ENCODE measurements at places on chromosomes 6 and 20.

DNA sequence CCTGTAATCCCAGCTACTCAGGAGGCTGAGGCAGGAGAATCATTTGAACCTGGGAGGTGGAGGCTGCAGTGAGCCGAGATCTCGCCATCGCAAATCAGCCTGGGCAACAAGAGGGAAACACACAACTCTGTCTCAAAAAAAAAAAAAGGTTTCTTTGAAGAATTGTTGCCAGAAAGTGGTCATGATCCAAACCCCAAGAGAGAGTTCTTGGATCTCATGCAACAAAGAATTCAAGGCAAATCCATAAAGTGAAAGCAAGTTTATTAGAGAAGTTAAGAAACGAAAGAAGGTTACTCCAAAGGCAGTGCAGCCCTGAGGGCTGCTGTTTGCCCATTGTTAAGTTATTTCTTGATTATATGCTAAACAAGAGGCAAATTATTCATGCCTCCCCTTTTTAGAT lies 14.5 kb upstream of the KIFC1 start:
- DNase-seq = no peak

DNA sequence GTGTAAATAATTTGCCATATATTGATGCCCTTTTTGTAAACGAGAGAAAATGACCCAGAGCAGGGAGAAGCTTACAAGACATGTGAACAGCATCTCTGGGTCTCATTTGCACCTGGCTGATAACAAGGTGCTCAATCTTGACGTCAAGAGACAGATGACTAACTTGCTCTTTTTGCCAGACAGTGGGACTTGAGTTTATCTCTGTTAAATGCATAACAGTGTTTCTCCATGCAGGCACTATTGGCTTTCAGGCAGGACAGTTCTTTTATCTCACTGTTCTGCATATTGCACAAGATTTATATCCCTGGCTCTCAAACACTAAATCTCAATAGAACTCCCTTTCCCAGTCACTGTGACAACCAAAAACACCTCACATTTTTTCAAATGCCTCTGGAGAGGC lies 56.4 kb downstream of the RFX6 start:
- DNase-seq = no peak

DNA sequence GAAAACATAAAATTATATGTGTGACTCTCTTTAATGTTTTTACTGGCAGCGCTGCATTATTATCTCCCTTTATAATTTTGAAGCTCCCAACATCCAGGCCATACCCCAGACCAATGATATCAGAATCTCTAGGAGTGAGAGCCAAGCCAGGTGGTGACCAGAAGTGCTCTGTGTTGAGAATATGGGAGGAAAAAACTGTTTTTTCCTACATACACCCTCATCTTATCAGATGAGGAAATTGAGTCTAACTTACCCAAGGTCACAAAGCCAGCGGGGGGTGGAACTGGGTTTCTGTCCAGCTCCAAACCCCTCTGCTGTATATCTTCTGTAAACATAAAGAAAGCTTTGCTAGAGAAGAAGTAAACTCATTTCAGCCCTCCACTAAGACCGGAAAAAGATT lies 42.5 kb downstream of the LY86 start:
- no peak for DNase-seq

- no peak for DNase-seq
Observed at GRCh38 chr6:111258615-111259088, 171.3 kb downstream of the SLC16A10 start.

DNA sequence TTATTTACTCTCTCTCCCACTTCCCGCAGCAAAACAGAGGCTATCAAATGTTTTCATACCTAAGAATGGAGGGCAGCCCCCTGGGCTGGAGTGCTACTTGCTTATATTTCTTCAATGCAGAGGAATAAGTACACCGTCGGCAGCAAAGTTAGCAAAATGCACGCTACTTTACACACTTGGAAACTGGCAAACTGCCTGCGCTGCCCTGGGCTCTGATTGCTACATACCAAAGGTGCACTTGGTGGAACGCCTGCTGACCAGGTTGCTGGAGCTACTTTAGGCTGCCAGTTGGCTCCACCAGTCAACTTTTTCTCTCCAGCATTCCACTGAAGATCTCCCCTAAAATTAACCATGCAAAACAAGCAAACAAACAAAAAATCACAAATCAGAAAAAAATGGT lies 62.4 kb downstream of the PRSS35 start:
- DNase-seq = no peak

GRCh38 chr20:11395581-11395980 lies 522.1 kb upstream of the BTBD3 start:
- DNase-seq = no peak

DNA sequence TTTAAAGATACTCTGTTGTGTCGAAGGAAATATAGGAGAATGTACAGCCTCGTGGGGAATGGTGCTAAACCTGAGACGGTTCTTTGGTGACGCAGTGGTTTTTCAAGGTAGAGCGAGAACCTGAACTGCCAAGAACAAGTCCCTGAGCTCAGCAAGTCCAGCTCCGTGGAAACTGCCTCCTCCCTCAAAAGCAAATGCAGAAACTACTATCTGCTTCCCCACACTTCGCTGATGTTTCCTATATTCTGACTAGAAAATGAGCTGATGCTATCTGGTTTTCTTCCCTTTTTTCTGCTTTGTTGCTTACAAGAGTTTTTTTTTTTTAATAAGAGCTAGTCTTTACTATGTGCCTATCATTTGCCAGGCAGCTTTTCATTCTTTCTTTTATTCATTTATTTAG lies 85.3 kb upstream of the LY86 start:
- DNase-seq = no peak

- DNase-seq = no peak
Observed at GRCh38 chr20:18323705-18324104, 35.4 kb downstream of the ZNF133 start.

DNA sequence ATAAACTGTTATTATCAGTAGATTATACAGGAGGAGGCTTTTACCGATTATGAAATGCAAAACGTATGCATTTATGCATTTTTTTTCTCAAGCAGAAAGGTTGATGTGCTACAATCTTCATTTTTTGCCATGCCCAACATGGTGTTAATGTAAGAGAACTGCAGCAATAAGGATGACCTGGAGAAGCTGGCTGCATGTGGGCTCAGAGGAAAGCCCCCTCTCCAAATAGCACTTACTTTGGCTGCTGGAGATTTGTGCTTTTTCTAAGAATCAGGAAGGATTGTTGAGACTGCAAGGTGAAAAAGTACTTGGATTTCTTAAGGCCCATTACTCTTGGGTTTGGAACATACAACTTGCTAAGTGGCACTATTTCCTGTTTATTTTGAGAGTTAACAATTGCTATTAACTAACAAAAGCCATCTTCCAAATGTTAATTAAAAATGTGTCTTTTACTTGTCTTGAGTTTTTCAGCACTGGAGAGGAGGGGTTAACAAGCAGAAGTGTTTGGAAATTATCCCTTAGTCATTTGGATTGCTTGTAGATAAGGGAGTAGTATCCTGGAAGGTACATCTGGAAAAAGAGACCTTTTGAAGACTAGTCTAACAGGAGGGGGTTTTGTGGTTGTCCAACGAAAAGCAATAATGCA lies 5.6 kb downstream of the SOX4 start:
- DNase-seq = no peak

DNA sequence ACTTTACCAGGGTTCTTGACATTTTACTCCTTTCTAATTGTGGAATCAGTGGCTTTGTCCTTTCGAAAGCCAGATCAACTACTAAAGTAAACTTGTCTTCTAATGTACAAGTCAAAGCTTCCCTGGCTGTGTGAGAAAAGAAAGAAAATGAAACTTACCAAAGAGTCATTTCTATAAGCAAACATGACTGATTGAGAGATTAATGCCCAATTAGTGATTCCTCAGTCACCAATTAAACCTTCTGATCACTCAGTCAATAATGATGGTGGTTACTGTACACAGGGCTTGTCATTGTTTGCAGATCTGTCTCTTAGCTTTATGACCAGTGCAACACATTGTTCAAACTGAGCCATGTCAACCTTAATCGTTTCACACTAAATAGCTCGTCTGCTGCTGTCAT lies 1168.4 kb upstream of the CITED2 start:
- no peak for DNase-seq

GRCh38 chr6:154887051-154887450 lies 108.1 kb upstream of the TIAM2 start:
- DNase-seq = no peak

DNA sequence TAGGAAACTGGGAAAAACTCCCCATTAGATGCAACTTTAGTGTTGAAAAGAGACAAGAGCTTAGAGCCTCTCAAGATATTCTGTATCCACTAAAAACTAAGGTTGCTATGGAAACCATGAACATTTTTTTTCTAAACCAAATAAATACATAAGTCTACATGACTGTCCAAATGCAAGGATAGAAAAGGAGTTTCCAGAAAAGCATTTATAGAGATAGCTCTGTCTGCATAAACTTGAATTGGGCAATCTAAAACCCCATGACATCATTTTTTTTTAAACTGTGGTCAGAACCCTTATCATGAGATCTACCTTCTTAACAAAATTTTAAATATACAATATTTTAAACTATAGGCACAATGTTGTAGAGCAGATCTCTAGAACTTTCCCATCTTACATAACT lies 36.4 kb upstream of the FAM83B start:
- DNase-seq = no peak

GRCh38 chr6:42446996-42447395 lies 4.7 kb downstream of the TRERF1 start:
- no peak for DNase-seq

- no peak for DNase-seq
Observed at GRCh38 chr20:1757072-1757471, 99.5 kb upstream of the SIRPG start.

GRCh38 chr6:51976374-51976773 lies 111.0 kb downstream of the PKHD1 start:
- no peak for DNase-seq

DNA sequence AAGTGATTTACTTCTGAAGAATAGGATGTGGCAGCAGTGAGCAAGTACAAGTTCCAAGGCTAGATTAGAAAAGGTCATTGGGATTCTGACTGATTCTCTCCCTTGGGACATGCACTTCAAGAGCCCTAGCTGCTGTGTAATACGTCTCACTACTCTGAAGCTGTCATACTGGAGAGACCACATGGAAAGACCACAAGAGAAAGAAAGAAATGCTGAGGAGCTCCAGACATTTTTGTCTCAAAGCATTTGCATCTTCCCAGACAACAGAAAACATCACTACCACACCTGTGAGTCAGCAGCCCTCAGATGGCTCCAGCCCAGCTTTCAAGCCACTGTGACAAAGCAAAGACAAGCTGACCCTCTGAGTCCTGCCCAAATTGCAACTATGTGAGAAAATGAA lies 20.7 kb downstream of the TENT5A start:
- no peak for DNase-seq

GRCh38 chr6:39836606-39837005 lies 44.4 kb downstream of the DAAM2 start:
- DNase-seq = no peak

GRCh38 chr6:42341771-42342553 lies 109.8 kb downstream of the TRERF1 start:
- DNase-seq = no peak

DNA sequence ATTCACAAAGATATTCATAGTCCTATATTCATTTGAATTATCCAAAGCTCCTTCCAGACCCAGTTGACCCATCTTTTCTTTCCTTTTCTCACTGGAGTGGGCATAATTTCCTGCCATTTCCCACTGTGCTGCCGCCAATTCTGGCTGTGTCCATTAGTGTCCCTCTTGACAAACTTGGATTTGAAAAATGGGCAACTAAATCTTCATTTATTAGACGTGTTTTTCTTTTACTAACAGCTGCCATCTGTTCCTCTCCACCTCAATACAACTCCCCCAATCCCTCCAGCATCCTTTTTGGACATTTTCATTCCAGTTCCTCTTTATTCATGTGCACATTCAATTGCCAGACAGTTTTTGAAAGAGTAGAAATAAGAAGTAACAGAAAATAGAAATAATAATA lies 90.5 kb downstream of the PCSK2 start:
- no peak for DNase-seq

DNA sequence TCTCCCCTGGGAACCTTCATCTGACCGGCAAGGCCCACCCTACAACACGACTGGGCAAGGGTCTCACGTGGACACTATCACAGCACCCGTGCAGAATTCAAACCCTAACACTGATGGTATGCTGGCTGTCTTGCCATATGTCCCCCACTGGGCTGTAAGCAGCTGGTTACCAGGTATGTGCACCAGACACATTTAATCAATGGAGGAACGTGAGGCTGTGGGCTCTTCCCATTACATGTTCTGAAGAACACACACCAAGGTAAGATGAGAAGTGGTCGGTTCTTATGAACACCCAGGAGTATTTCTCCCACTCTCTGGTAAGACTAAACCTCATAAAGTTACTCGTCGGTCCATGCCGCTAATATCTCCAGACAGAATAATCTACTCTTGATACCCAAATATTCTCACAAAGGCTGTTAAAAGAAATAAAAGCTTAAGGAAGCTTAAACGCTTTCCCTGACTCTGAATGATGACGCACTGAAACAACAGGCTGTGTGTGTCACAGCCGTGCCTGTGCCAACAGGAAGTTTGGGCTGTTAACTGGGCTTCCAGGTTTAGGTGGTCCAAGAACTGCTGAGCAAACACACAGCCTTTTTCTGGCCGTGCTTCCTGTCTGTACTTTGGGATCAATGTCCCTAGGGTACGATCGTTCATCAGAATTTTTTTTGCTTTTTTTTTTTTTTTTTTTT lies 75.3 kb downstream of the SLC23A2 start:
- no peak for DNase-seq

DNA sequence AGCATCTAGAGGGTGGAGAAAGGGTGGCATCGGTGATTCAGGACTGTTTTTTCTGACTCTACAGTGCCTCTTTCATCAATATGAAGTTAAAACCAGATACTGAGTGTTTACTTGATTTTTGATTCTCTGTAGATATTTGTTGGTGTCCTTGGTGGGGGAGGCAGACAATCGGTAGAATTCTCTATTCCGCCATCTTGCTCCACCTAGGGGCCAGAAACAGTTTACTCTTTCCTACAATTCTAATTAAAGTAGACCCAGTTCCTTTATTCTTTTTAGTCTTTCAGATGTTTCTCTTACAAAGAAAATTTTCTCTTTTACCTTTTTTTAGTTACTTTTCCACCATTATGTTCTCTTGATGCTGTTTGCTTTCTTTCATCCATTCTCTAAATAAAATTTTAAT lies 162.1 kb upstream of the RAB32 start:
- no peak for DNase-seq

- no peak for DNase-seq
Observed at GRCh38 chr6:137677709-137678108, 183.5 kb upstream of the OLIG3 start.

- no peak for DNase-seq
Observed at GRCh38 chr20:53736122-53736756, 142.6 kb upstream of the ZNF217 start.

DNA sequence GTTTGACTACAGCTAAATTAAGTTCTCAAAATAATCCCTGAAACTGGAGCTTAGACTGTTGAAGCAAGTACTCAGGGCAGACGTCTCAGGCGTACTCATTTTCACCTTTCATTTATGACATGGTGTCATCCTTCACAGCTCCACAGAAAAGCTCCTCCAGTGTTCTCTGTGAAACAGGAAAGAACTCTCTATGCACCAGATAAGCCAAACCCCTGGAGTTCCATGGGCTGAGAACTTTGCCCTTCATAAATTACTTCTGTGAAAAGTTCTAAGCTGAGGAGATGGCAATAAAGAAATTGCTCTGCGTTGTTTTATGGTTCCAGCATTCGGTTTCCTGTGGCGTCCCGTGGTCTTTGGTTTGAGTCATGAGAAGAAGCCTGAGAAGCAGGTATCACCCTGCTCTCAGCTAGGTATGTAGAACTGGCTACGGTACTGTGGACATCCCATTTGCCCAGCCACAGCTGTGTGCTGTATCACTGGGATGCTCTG lies 20.2 kb upstream of the RREB1 start:
- DNase-seq = no peak

Measured in SW 1271 (cell line).